ENCODE measurements at places on chromosomes 13 and 19.

DNA sequence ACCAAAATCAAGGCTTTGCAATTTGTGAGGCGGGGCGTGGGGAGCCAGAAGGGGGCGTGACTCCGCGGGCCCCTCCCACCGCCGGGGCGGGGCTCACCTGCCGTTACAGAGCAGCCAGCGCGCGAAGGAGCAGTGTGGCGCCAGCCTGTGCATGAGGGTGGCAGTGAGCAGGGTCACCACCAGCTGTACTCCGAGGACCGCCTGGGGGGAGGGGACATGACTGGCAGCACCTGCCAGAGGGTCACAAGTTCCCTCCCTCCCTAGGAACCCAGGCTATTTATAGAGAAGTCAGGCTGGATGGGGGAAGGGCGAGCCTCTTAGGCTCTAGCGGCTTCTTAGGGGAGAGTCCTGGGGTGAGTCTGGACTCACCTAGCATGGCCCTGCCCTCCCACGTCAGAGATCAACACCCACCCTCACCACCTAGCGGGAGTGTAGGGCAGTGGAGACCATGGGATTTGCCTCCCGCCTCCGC is 3.6 kb downstream of the TMEM161A start:
- no peak for DNase-seq

- DNase-seq, result no peak
These were observed 24.7 kb downstream of the MAP2K2 start for GRCh38 chr19:4099041-4099764.

DNA sequence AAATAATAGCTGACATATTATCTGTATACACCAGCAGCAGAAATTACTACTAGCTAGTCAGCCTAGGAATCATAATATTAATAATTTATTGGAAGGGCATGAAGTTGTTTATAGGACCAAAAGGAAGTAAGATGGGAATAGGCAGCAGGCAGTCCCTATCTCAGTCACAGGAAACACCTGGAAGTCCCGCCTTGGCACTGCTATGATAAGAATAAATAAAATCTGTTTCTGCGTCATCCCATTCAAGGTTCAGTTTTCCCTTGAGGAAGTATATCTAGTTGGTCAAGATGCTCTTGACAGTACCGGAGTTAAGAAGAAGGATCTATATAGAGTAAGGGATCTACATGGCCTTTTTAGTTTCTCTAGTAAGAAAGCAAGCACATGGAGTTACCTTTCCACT is 830.8 kb downstream of the DIAPH3 start:
- DNase-seq, result no peak

- no peak for DNase-seq
These were observed 29.7 kb upstream of the CYSLTR2 start for GRCh38 chr13:48624016-48624415.

- DNase-seq, result no peak
These were observed 7.3 kb downstream of the LENG1 start for GRCh38 chr19:54152267-54152666.

- DNase-seq, result peak; percentile 77
These were observed 1317.0 kb downstream of the PCDH9 start for GRCh38 chr13:65913173-65913572.

- peak; percentile 82 for DNase-seq
These were observed 814.4 kb downstream of the EFNB2 start for GRCh38 chr13:105721016-105721415.

DNA sequence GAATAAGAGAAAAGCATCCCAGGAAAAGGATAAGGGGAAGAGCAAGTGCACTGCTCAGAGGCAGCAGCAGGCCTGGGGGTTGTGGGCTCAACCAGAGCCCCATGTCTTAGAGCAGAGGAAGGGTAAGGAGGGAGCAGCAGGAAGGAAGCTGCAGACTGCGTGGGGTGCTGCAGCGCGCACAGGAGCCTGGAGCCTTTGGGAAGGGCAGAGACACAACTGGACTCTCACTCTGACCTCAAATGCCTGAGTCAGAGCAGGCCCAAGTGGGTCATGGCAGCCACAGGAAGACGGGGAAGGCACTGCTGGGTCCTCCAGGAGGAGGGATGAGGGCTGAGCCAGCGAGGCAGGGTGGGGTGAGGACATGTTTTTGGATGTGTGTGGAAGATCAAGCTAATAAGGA is 31.6 kb downstream of the SIGLEC7 start:
- DNase-seq, result no peak

DNA sequence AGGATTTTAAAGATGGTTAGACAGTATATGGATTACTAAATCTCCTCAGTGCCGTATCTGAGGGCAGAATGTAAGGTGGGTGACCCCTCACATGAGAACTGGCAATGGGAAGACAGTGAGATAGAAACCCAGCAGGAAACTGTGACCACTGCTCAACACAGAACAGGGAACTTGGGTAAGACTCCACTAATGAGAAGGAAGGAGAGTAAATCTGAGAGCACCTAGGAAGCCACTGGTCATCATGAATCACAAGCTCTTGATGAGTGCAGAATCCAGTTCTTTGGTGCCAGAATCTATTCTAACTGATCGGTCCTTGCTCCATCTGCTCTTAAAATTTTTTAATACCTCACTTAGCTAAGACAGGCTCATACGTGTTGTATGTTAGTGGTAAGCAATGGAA is 261.8 kb downstream of the KLF12 start:
- DNase-seq, result no peak

- no peak for DNase-seq
These were observed 1584.8 kb downstream of the SLITRK5 start for GRCh38 chr13:89255844-89256406.

DNA sequence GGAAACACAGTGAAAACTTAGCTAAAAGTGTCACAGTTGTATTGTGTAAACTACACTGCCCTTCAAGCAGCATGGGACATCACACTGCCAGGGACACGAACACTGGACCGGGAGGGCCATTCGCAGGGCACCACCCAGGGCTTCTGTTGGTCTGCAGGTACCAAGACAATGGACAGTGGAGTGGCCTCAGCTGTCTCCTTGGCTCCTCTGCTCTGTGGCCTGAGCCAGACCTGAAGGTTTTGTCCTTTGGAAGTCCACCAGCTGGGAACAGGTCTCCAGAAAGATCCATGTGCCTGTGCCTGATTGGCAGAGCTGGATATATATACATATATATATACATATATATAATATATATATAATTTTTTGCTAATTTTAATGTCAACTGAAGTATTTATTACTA is 149.8 kb downstream of the ZNF536 start:
- DNase-seq, result no peak

GRCh38 chr19:6088602-6089049 is 21.7 kb downstream of the RFX2 start:
- peak; percentile 39 for DNase-seq

DNA sequence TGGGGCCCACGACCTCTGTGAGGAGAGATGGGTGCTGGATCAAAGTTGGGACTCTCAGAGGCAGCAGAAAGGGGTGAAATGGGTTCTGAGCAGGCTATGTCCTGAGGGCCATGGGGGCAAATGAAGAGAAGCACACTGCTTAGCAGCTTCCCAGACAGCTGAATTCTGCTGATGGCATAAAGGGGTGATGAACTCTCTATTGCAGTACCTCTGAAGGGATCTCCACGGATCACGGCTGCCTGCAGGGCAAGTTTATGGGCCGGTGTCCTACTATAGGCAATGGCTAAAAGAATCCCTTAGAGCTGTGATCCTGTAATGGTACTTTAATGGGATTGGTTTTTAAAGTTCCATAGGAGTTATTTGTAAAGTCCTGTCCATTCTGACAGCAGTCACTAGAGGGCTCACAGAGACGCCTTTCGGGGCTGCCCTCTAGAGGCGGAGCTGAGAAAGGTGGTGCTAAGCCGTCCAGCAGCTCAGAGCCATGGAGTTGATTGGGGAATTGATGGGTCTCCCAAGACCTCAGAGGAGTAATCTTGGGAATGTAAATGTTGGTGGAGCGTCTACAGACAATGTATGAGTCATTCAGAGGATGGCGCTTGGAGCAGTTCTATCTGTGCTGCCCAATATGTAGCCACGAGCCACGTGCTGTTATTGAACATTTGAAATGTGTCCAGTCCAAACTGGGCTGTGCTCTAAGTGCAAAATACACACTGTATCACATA is 287.3 kb downstream of the COG6 start:
- DNase-seq, result peak; percentile 82

- DNase-seq, result no peak
These were observed 48.7 kb upstream of the PCCA start for GRCh38 chr13:100040196-100040595.

- DNase-seq, result peak; percentile 5
These were observed 284.5 kb upstream of the ARGLU1 start for GRCh38 chr13:106852436-106852835.

DNA sequence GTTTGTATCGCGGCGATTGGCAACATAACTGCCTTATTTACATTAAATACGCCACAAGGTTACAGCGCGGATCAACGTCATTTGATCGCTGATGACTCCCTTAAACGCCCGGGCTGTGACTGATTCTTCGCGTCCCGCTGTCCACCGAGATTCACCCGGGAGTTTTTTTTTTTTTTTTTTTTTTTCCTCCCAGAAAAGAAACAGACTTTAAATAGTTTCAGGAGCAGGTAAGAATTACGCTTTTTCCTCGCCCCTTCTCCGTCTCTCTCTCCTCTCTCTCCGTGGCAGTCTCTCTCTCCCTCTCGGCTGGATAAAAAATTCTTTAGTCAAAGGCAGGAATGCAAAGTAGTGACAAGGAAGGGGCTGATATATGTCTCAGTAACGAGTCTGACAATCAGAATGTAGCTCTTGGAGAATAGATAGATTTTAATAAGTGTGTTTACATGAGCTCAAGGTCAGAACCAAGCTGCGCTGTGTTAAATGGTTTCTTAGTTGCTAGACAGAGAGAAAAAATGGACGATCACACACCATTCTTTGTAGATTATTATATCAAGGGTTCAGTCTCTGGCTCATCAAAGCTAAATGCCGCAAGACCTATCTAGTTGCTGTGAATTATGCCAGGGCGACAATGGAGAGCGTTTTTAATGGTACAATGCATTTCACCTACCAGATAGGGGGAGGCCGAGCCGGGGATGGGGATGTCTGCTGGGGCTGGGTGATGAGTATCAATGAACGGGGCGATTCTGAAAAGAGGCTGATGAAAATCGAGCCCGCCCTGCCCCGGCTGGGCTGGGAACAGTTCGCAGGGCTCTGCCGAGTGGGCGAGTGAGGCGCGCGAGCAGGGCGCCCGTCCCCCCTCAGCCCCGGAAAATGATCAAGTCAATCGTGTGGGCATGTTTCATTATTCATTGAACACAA is 147.2 kb upstream of the ZNF536 start:
- DNase-seq, result peak; percentile 47

DNA sequence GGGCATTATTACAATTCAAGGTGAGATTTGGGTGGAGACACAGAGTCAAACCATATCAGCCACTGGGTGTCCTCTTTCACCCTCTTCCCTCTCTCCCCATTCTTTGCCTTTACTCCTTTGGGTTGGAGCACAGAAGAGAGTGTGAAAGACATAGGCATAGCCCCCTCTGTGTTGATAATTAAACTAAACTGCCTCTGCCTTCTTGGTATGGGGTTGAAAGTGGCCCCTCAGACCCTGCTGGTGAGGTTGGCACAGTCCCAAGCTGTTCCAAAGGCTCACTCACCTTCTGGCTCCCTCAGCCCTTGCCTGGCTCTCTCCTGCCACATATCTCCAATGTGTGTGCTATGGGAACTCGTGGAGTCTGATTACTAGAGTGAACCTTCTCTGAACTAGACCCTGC is 210.6 kb upstream of the RXFP2 start:
- DNase-seq, result no peak

GRCh38 chr19:3981373-3981735 is 3.9 kb downstream of the EEF2 start:
- no peak for DNase-seq

GRCh38 chr19:44857837-44858236 is 11.7 kb downstream of the NECTIN2 start:
- DNase-seq, result no peak

DNA sequence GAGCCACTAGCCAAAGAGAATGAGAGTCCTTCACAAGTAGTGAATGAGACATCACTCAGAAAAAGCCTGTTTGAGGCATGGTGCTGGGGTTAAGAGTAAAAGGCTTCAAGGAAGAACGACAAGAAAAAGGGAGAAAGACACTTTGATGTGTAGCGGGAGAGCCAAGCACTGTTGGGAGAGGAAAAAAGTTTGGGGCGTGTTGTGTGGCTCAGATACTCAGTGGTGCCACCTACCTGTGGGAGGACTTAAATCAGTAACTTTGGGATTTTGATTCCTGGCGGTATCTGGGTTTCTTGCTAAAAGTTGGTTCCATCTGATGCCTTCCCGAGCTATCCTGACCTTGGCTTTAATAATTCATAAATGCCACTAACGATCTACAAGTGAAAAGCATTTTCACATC is 12.3 kb downstream of the ELSPBP1 start:
- no peak for DNase-seq

DNA sequence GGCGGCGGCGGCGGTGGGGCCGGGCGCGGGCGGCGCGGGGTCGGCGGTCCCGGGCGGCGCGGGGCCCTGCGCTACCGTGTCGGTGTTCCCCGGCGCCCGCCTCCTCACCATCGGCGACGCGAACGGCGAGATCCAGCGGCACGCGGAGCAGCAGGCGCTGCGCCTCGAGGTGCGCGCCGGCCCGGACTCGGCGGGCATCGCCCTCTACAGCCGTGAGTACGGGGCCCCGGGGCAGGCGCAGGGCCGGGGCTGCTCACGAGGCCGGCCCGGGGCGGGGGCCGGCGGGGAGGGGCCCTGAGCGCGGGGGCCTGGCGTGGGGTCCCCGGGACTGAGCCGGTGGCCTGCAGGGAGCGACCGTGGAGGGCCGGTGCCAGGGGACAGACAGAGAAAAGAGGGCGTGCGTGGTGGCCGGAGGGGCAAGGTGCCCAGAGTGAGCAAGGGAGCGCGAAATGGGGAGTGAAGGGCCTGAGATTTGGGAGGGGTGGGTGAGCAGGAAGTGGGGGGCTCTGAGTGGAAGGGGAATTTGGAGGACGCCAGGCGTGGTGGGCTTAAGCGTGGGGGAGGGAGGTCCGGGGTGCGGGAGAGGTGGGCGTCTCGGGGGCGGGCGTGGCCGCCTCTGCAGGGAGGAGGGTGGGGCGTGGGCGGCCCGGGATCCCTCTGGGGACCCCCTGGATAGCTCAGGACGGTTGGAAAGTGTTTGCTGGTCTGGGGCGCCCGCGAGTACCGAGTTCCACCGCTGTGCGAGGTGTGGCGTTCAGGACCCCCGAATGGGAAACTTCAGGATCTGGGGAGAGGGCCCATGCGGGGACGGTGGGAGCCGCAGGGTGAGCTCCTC is 575 bp downstream of the CARM1 start:
- DNase-seq, result peak; percentile 59

GRCh38 chr13:20301403-20302071 is 69.4 kb upstream of the GJB6 start:
- DNase-seq, result peak; percentile 22

DNA sequence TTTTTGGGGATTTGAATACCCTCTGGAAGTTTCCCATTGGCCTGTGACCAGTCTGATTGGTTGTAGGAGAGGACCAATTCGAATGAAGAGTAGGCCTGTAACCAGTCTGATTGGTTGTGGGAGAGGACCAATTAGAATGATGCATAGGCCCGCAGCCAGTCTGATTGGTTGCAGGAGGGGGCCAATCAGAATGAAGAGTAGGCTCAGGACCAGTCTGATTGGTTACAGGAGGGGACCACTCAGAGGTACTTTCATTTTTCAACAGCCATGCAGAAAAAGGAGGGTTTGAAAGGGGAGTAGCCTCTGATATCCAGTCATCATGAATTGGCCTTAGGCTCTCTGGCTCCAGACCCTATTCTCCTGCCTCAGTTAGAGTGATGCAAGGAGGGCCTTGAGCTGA is 30.4 kb upstream of the SLC1A5 start:
- no peak for DNase-seq
